Progenitor cell of endocrine pancreas (in vitro differentiated cells): ENCODE measurements at places on chromosomes 12 and 14.

DNA sequence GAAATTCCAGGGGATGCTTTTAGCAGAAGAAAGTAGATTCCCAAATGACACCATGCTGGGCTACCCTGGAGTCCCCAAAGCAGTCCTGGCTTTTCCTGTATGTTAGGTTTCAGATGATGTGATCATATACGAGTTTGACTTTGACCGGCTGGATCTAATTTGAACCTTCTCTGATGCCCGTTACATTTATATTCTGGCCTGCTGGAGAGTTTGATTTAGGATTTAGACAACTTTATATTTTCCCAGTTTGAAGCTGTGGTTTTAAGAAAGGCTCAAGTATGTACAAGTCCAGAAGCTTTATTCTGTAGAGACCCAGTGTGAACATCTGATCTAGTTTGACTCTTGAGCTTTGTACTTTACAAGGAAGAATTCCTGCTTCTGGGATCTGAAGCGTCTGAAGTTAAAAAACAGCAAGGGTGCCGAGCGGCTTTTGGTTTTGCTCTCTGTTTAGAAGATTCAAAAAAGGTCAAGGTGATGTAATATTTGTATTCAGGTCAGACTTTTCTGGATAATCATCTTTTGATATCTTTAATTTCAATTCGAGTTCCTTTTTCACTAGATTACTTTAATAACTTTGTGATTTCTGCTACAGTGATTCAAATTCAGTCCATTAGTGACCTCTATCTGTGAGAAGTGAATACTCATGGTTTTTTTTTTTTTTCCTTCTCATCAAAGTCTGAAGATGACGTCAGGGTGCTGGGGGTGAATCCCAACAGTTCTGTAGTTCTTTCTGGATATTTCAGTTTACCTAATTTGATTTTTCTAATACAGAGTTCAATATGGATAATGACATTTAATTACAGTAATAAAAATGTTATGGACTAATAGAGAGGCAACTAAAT is 6.3 kb downstream of the FLRT2 start:
- DNase-seq: no peak

- DNase-seq: no peak
Observed at GRCh38 chr12:109720152-109720856, 6.7 kb downstream of the FAM222A start.

DNA sequence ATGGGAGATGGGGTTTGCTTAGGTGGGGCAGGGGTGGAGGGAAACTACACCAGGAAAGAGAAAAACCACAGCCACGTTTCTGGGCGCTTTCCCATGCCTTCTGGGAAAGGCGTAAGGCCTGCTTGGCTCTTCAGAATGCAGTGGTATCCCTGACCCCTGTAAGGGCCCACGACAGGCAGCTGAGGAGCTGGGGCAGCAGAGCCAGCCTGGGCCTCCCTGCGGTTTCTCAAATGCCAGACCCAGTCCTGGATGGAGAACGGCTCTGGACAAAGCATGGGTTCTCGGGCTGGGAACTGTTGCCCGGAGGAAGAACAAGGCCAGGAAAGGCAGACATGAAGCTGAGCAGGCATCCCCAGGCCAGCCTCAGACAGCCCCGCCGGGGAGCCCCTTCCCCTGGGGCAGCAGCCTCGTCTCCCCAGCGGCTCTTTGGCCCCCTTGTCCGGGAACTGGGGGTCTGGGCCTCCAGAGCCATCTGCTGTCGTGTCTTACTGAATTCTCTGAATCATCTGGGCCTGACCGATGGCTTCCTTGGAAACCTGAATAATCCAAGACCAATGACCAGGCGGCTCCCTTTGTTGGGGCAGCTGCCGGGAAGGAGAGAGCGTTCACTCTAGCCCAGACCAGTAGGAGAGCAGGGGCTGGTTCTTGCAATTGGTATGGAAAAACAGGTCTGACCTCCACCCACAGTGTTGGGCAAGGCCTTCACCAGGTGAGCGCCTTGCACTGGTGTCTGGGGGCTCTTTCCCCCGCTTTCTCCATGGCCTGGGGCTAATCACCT is 64.0 kb upstream of the RIN3 start:
- no peak for DNase-seq

DNA sequence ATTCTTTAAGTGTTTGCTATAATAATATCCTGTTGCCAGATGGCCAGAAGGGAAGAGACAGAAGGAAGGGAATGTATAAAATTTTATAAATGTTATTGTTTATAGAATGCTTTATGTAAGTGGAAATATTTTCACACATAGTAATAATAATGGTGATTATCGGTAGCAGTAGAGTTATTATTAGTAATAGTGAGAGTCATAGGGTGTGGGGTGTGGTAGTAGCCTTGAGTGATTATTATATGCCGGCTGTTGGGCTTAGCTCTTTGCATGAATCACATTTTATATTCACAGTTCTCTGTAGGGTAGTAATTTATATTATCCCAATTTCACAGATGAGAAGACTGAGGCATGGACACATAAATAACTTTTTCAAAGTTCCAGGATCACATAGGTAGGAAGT is 391.4 kb downstream of the C12orf75 start:
- no peak for DNase-seq

DNA sequence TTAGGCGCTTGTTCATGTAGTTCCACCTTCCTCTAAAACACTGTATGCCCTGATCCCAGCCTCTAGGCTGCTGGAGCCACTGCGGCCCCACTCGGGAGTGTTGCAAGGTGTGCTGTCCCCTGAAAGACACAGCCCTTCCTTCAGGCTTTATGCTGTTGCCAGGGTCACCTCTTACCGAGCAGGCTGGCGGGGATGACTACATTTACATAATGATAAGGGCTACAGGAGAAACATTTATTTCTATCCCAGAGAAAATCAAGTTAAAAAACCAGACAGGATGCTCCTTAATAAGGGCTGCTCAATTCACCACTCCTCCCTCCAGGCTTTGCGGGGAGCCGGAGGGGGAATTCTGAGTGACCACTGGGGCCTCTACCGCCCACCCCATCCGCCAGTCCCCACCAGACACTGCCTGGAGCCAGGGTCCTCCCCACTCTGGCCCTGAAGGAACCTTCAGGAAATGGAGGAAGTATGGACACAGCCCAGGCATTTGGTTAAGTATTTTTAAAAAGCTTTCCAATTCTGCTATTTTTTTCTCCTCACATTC is 200.6 kb downstream of the TTC7B start:
- no peak for DNase-seq

- no peak for DNase-seq
Observed at GRCh38 chr14:99688210-99688581, 4.1 kb downstream of the CYP46A1 start.

GRCh38 chr12:95117178-95117599 is 43.8 kb upstream of the NR2C1 start:
- DNase-seq: peak; percentile 28

DNA sequence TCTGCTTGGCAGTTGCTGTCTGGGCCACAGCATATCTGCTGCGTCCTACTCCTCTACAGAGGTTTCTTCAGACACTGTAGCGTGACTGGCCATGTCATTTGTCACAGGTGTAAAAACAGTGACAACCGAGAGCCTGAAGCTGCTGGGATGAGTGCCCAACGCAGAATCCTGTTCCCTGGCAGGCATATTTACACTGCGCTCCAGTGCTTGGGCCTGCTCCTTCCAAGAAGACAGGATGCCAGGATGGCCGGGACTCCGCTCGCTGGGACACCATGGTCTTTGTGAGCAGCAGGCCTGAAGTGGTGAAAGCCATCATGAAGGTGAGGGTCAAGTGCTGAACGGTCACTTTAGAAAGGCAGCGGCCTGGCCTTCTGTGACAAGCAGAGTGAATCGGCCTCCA is 171.4 kb downstream of the EMP1 start:
- no peak for DNase-seq

DNA sequence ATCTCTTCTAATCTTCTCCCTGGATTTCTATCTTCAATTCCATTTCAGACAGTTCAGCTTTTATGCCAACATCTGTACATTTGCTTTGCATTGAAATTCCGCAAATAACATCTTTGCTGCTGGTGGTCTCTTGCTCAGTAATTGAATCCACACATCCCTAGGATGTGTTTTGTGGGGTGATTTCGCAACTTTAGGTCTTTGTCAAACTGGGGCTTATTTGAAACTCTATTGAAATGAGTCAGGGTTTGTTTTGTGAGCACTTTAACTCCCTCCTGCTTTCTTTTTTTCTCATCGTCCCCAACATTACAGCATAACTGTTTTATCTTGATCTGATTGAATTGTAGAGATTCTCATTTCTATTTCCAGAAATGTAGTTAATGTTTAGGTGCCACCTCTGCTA is 404.3 kb downstream of the NPAS3 start:
- no peak for DNase-seq

DNA sequence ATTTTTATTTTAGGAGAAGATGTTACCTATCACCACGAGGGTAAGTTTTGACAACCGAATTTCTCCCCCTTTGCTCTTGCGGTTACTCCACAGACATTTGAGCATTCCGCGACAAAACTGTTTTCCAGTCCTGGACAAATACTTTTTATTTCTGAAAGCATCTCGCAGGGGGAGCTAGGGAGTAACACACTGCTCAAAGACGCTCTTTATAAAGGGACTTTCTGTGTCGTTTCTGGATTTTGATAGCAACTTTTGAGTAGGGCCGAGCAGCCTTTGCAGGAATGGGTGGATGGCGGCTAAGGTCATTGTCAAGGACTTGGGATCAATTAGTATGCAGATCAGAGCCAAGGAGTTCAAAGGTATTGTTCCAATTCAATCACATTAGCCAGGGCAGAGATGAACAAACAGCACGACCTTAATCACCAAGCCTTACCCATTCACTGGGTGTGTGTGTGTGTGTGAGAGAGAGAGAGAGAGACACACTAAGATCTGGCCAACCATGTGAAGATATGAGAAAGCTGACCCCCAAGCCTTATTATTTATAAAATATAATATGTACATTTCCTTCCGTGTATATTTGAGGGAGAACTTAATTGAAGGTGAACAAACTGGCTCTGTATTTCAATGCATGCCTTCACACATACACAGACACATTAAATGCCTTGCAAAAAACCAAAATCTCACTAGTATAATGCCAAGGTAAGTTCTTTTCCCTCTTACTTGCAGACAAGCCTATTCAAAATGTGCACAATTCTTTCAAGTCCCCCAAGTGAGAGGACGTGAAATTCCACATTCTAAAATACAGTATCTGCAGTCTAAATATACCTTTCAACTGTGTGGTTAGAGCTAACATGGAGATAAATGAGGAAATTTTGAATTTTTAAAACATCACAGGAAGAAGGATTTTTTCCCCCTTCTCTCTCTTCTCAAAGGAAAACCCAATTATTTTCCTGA is 613.8 kb downstream of the VRK1 start:
- no peak for DNase-seq

GRCh38 chr12:67761566-67761965 is 113.0 kb downstream of the DYRK2 start:
- no peak for DNase-seq

GRCh38 chr12:115455268-115455681 is 771.3 kb upstream of the TBX3 start:
- DNase-seq: no peak

GRCh38 chr14:100323942-100324307 is 786 bp downstream of the SLC25A47 start:
- DNase-seq: no peak

GRCh38 chr14:68214431-68214830 is 394.9 kb downstream of the RAD51B start:
- DNase-seq: no peak

DNA sequence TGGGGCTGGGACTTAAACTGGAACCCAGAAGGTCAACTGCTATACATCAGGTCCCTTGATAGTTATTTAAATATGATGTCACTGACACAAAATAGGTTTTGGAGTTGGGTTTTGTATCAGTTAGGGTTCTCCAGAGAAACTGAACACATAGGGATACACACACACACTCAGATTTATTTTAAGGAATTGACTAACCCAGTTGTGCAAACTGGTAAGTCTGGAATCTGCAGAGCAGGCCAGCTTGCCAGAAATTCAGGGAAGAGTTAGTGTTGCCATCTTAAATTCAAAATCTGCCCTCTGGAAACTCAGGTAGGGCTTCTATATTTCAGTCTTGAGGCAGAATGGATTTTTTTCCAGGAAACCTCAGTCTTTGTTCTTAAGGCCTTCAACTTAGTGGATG is 36.9 kb downstream of the MAPK1IP1L start:
- DNase-seq: no peak

- no peak for DNase-seq
Observed at GRCh38 chr14:80564051-80564450, 352.7 kb upstream of the DIO2 start.

DNA sequence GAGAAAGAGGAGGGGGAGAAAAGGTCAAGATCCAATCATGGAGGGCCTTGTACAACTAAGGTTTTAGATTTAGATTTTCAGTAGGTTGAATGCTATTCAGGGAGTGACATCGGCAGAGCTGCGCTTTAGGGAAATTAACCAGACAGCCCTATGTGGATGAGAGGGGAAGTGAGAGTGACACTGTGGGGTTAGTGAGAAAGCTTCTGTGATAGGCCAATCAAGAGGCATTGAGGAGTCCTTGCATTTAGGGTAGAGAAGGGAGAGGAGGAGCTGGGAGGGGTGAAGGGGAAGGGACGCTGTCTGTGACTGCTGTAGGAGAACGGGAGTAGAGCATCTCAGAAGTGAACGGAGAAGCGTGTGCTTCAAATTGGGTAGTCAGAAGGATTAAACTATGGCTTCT is 3.4 kb downstream of the HSD17B6 start:
- no peak for DNase-seq

GRCh38 chr12:31029468-31029867 is 44.2 kb upstream of the DDX11 start:
- DNase-seq: peak; percentile 8

DNA sequence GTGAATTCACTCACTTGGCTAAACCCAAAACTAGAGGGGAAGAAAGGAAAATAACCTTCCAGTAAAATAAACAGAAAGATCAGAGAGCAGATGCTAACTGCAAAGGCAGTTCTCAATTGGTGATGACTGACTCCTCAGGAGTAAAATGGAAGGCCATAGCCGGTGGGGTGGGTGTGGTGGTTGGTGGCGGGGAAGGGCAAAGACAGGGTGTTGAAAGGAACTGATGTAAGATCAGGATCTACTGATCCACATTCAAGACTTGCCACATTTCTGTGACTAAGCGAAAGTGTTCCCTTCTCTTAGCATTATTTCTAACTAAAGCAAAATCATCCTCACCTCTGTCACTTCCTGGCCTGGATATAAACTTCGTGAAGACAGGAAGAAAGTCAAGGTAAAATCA is 26.3 kb upstream of the TC2N start:
- DNase-seq: no peak

- no peak for DNase-seq
Observed at GRCh38 chr14:79134361-79134760, 964.2 kb downstream of the NRXN3 start.

- DNase-seq: no peak
Observed at GRCh38 chr12:45637242-45637641, 92.3 kb upstream of the ARID2 start.

DNA sequence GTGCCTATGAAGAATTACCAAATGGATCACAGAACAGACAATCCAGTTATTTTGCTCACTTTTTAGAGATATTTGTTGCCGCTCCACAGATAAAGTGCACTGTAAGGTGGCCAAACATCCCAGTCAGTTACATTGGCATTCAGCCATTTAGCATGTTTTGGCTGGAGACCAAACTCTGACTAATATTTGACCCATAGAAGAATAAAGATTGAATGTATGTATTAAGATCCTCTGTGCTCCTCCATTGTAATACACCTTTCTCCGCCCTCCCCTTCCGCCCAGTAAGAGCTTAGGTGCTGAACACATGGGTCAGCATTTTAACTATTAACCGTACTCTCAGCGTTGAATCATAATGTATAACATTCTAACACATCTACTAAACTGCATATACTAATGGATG is 163.4 kb downstream of the ANO6 start:
- DNase-seq: no peak
